ENCODE measurements at places on chromosomes 1 and 21.

DNA sequence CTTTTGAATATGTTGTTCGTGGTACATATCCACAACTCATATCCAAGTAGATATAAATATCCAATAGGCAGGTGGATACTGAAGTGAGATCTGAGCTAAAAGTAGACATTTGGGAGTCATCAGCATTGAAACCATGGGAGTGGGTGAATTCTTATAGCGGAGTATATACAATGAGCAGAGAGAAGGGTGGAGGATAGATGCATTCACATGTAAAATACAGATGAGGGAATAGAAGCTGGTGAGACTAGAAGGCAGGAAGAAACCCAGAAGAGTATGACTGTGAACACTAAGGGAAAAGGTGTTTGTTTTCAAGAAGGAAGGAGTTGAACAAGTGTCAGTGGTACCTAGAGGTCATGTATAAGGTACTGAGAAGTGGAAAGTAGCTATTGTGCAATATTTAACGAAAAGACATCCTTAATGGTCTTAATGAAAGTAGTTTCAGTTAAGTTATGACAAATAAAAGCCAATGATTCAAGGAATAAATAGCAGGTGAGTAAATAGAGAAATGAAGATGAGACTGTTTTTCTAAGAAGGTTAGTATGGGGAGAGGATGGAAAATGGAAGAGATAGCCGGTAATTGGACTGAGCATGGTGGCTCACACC, 181.6 kb upstream of the CACYBP start:
- no peak for DNase-seq

- DNase-seq: no peak
Observed at GRCh38 chr1:116556289-116557006, 14.4 kb downstream of the CD58 start.

- no peak for DNase-seq
Observed at GRCh38 chr21:26055010-26055409, 115.6 kb downstream of the APP start.

DNA sequence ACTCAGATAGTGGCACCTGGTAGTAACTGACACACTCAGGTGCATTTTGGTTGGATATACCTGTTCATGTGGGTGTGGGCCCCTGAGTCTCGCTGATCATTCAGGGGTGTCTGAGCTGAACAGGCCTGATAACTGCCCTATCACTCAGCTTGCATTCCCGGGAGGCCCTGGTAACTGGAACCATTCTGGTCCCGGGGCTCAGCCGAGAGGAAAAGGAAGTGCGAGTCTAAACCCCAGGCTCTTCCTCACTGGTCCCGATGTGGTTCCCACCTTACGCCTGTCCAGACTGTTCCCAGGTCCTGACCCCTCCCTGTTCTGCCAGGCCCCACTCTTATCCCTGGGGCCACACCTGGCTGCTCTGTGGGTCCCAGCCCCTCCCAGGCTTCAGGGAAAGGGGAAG, 11.7 kb upstream of the CDK18 start:
- DNase-seq: no peak

GRCh38 chr1:206506405-206507283, 687 bp upstream of the RASSF5 start:
- no peak for DNase-seq

DNA sequence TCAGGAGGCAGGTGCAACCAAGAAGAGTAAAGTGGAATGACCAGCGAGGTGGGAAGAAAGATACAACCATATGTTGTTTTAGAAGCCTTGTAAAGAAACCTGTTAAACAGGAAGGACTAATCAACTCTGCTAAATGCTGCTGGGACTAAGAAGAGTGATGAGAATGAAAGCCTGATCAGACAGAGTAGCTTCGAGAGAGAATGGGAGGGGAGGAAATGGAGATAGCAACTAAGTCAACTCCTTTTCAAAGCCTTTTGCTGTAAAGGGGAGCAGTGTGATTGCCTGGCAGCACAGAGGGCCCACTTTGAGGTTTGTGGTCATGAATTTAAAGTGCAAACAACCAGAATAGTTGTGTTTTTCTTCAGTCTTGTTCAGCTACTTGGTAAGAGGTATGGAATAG, 31.4 kb downstream of the SLC30A7 start:
- no peak for DNase-seq
